ENCODE measurements at places on chromosomes 12 and 14.

- no peak for DNase-seq
These were observed 62.2 kb downstream of the PPP1R36 start for GRCh38 chr14:64612021-64612380.

DNA sequence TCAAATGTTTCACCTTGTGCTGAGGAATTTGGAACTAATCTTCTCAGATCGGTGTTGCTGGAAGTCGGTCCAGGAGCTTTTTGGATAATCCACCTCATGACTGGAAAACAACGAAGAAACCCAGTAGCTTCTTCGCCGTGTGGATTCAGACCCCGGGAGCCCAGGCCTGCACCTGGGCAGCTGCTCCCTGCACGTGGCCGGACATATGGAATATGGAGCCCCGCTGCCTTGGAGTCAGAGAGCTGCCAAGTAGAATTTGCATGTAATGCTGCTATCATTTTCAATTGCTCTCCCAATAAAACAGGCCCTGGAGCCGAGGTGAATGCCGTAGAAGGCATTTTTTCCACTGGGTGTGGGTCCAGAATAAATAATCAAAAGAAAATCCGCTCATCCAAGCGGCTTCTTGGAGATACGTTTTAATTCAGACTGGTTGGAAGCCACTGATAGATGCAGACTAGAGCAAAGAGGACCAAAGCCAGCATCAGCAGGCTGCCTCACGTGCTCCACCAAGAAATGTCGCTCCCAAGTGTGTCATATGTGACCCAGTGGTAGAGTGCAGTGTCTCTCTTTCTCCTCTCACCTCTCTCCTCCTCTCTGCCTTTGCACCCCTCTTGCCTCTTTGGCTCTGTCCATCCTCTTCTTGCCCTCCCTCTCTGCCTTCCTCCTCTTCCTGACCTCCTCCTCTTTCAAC is 115.3 kb downstream of the ZNF664 start:
- DNase-seq: no peak

DNA sequence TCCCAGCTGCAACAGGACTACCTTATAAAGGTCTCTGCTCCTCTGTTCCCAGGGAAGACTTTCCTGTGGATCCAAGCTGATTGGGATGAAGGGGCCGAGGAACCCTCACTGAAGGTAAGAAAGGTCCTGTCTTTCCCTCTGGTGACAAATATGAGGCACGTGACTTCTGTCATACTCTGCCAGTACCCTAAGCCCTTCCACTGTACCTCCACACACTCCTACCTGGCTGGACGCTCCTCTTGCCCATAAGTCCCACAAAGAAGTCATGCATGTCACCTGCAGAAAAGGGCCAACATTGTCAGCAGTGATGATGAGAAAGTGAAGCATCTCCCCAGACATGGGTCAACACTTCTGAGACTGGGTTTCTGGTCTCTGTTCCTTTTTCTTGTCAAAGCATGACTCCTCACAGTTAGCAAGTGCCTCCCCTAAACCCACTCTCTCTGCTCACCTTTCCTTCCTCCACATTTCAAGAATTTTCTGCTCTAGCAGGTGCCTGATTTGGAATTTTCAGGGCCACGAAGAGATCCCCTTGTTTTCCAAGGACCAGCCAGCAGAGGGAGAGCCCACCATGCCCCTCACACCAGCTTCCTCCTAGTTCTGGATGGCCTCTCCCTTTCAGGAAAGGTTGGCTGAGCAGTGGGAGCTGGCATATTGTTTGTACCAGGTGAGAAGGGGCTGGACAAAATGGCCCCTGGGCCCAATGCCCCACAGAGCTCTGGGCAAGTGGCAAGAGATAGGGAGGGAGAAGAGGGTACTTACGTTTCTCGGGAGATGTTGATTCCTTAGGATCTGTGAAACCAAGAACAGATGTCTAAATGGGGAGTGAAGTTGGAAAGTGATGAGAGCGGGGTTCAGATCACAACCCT is 3.5 kb downstream of the TAC3 start:
- DNase-seq: no peak

- no peak for DNase-seq
These were observed 39.6 kb upstream of the KLRD1 start for GRCh38 chr12:10268037-10268436.

- DNase-seq: no peak
These were observed 85.6 kb downstream of the MSRB3 start for GRCh38 chr12:65364046-65364445.

- no peak for DNase-seq
These were observed 14.3 kb downstream of the FAM181A start for GRCh38 chr14:93941293-93941910.

DNA sequence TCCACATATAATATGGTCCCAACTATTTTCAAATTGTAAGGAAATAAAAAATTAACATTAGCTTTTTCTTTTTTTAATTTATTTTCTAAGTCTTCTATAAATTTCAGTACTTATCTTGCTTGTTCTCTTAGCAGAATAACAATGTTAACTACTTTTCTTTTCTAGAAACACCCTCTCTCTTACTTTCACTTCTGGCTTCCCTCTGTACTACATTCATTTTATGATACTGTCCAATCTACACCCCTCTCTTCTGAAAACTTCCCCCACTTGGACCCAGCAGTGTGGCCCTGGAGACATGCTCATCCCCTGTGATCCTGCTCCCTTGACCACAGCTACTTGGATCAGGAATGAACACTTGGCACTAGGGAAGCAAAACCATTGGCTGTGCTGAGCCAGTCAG is 15.7 kb downstream of the SGPP1 start:
- DNase-seq: no peak

- no peak for DNase-seq
These were observed 69.8 kb downstream of the LIN7A start for GRCh38 chr12:80867941-80868340.

GRCh38 chr12:180445-180844 is 33.5 kb downstream of the SLC6A12 start:
- DNase-seq: no peak

DNA sequence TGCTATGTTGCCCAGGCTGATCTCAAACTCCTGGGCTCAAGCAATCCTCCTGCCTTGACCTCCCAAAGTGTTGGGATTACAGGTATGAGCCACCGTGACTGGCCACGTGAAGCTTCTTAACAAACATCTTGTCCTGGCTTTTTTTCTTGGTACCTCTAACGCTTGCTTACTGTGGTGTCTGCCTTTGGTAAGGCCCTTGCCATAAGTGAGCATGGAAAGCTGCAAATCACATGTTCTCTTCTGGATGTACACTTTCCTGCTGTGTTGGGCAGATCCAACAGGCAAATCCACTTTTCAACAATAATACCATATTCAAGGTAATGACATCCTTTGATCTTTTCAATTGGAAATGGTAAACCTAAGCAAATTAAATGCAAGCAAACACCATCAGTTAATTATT is 54.6 kb downstream of the ARF6 start:
- DNase-seq: no peak

DNA sequence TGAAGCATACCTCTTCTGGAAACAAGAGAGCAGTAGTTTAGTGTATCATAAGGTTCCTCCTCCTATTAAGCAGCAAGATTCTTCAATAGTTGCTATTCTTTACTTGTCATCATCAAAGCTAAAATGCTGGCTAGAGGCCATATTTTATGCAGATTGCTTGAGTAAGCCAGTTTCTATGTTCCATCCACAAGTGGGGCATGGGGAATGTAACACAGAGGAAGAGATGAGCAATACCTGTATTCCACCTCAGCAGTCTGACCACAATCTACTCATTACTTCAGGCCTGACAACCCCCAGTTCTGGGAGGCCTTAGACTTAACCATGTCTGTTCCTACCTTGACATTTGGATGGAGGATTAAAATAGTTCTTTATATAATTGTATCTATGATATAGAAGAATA is 423.6 kb downstream of the BTG1 start:
- DNase-seq: no peak

GRCh38 chr12:56718636-56719035 is 6.5 kb downstream of the NACA start:
- no peak for DNase-seq

DNA sequence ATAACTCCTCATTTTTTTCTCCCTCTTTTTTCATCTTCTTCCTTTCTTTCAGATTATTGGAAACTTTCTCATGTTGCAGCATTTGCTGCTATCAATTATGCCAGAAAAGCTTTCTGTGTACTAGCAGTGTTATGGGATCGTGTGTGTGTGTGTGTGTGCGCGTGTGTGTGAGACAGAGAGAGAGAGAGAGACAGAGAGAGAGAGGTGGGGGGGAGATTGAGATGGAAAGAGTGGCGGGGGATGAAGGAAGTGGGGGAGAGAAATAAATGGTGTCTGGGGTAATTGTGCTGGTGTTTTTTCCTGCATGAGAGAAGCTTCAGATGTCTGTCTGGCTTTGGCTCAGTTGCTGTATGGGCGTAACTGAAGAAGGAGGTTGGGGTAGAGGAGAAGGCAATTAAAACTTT is 268.9 kb downstream of the RAD51B start:
- DNase-seq: no peak

GRCh38 chr12:38585086-38585485 is 268.5 kb downstream of the ALG10B start:
- no peak for DNase-seq

GRCh38 chr14:72594099-72594901 is 299.6 kb downstream of the DPF3 start:
- DNase-seq: no peak

Measured in omental fat pad (tissue), 4 donors.